ENCODE measurements at places on chromosomes 6 and 20. TPM values are rescaled to one million over a fixed set of nuclear protein-coding genes. Genes with fewer than 3 reads are reported as not detected.
A peak's percentile ranks its signal among the peaks of the same experiment; 100 is the strongest.

Gene NDUFAF5
- 24.1 TPM for total RNA-seq

DNA sequence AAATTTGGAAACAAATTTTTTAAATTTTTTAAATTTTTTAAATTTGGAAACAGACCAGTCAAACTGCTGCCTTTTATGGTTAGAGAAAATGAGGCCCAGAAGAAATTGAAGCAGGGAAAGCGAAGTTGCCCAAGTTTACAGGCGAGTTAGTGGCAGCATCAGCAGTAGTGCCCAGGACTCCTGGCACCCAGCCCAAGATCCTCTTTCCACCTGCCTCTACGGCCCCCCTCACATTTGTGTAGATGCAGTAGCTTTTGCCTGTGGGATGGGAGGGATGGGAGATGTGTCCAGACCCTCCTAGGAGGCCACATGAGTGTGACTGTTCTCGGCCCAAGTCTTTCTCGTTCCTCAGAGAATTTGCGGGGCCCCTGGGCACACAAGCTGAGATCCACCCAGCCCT, 49.8 kb downstream of the HNF4A start:
- H3K27ac ChIP-seq = no peak overlapping the region
- H3K4me1 ChIP-seq = no peaks in the 10 kb centered on the region
- H3K36me3 ChIP-seq = peaks cover 3% of the 10 kb centered on the region
- no peak for DNase-seq
- H3K4me3 ChIP-seq = no peak overlapping the region

DNA sequence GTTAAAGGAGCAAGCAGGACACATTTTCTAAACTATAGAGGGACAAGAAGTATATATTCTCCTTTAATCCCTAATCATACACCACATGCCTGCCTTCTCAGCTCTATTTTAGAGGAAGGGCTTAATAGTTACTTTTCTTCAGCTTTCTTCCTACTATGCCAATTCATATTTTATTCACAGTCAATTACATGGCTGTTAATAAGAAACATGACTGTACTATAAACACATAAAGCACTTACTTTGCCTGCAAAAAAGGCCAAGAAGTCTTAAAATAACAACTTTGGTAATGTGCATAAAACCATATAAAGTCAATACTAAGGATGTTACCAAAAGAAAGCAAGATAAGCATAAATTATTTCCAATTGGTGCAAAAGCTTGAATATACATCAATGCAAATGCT, 6.4 kb downstream of the KIAA0408 start:
- H3K4me3 ChIP-seq = no peak overlapping the region
- DNase-seq = no peak
- H3K27ac ChIP-seq = no peak overlapping the region
- H3K36me3 ChIP-seq = peaks cover 18% of the 10 kb centered on the region
- peaks cover 8% of the 10 kb centered on the region for H3K4me1 ChIP-seq
- no peaks in the 10 kb centered on the region for H3K27me3 ChIP-seq

Gene RAET1E
- total RNA-seq = not detected

Gene SLC52A3
- not detected for total RNA-seq

- peaks cover 13% of the 10 kb centered on the region for H3K36me3 ChIP-seq
- peaks cover 22% of the 10 kb centered on the region for H3K4me1 ChIP-seq
- H3K4me3 ChIP-seq = peak within 1 kb of the TSS; percentile 79
- H3K27ac ChIP-seq = peak within 1 kb of the TSS; percentile 49
Measured at GRCh38 chr6:2971420-2972218, at the start of gene SERPINB6. TSS of gene SERPINB6 (minus strand) at chr6:2971567. CDS start at chr6:2959332, 12,235 bp downstream.

Gene SLC2A10
- total RNA-seq = not detected

DNA sequence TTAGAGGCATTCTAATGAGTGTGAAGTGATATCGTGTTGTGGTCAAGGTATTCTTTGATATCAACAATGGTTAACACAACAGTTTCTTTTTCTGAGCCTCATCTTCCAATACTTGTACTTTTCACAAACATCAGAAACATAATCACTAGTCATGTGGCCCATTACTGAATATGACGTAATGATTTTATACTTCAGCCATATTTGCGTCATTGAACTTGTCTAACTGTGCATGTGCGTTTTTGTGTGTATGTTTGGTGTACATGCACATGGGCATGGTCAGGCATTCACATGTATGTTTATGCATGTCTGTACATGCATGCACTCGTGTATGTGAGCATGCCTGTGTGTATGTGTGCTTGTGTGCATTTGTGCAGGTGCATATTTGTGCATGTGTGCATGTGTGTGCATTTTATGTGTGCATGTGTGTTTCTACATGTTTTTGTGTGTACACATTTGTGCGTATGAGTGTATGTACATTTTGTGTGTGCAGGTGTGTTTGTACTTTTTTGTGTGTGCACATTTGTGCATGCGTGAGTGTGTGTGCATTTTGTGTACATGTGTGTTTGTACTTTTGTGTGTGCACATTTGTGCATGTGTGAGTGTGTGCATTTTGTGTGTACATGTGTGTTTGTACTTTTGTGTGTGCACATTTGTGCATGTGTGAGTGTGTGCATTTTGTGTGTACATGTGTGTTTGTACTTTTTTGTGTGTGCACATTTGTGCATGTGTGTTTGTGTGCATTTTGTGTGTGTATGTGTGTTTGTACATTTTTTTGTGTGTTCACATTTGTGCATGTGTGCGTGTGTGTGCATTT, 29.4 kb downstream of the PRR18 start:
- no peak overlapping the region for H3K4me3 ChIP-seq
- peaks cover 14% of the 10 kb centered on the region for H3K27me3 ChIP-seq
- H3K4me1 ChIP-seq = peaks cover 6% of the 10 kb centered on the region
- DNase-seq = no peak

- no peak overlapping the region for H3K27ac ChIP-seq
- no peak overlapping the region for H3K4me3 ChIP-seq
- no peak for DNase-seq
- H3K4me1 ChIP-seq = peaks cover 8% of the 10 kb centered on the region
- H3K36me3 ChIP-seq = no peaks in the 10 kb centered on the region
- H3K27me3 ChIP-seq = peaks cover 8% of the 10 kb centered on the region
Measured at GRCh38 chr20:47847884-47848485, 62.7 kb upstream of the SULF2 start.

Gene RFX6
- total RNA-seq = not detected

DNA sequence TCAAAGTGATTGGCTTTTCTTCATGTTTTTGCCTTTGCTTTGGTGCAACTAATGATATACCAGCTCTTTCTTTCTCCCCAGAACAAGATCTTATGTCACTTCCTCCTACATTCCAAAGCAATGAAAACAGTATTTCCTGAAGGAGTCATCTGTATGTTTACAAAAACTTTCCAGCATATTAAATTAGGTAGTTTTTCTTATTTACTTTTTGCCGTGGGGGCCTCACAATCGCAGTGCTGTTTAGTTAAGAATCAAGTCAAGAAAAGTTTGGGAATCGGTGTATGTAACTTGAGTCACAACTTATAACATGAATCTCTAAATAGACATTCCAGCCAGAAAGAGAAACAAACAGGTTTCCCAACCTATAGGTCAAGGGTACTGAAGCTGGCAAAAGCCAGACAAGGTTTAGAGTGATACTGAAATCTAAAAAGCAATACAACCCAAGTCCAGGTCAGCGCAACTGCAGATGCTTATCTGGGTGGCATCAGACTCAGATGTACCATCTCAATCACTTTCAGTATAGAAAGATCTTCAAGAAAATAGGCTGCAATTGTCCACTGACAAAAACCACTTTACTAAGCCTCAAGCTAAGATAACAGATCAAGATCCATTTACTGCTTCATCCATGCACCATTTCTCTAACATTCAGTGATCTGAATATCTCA, 63.6 kb downstream of the IPCEF1 start:
- H3K4me1 ChIP-seq = peaks cover 7% of the 10 kb centered on the region
- no peaks in the 10 kb centered on the region for H3K36me3 ChIP-seq
- no peak overlapping the region for H3K27ac ChIP-seq
- DNase-seq = no peak
- no peak overlapping the region for H3K4me3 ChIP-seq

DNA sequence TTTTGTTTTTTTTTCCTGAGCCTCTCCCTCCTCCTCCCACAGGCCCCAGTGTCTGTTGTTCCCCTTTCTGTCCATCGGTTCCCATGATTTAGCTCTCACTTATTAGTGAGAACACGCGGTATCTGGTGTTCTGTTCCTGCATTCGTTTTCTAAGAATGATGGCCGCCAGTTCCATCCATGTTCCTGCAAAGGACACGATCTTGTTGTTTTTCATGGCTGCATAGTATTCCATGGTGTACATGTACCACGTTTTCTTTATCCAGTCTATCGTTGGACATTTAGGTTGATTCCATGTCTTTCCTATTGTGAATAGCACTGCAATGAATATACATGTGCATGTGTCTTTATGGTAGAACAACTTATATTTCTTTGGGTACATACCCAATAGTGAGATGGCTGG, 105.6 kb upstream of the NUP153 start:
- H3K36me3 ChIP-seq = no peaks in the 10 kb centered on the region
- H3K27ac ChIP-seq = no peak overlapping the region
- H3K4me1 ChIP-seq = no peaks in the 10 kb centered on the region
- no peak overlapping the region for H3K4me3 ChIP-seq
- H3K27me3 ChIP-seq = peaks cover 25% of the 10 kb centered on the region

DNA sequence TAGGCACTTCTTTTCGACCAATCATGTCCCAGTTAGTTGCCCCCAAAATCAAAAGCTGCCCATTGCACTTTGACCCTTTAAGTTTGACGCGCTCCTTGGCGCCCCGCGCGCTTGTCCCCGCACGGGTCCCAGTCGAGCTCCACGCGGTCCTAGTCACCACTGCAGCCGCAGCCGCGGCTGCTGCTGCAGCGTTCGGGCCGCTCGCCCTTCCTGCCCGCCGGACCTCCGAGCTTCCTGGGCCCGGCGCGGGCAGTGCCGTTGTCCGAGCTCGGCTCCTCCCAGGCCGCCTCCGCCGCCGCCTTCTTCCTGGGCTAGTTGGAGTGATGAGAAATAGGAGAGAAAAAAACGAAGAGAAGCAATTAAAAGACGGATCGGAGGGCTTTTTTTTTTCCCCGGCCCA, 185.7 kb upstream of the COL21A1 start:
- no peak overlapping the region for H3K4me3 ChIP-seq
- H3K36me3 ChIP-seq = no peaks in the 10 kb centered on the region
- no peaks in the 10 kb centered on the region for H3K4me1 ChIP-seq
- H3K27me3 ChIP-seq = no peaks in the 10 kb centered on the region
- H3K27ac ChIP-seq = no peak overlapping the region
- no peak for DNase-seq

- no peak for DNase-seq
- no peak overlapping the region for H3K4me3 ChIP-seq
- H3K27me3 ChIP-seq = no peaks in the 10 kb centered on the region
- no peak overlapping the region for H3K27ac ChIP-seq
- no peaks in the 10 kb centered on the region for H3K4me1 ChIP-seq
Measured at GRCh38 chr6:147651249-147652063, 143.0 kb downstream of the SAMD5 start.

Gene TCP11
- total RNA-seq = not detected

DNA sequence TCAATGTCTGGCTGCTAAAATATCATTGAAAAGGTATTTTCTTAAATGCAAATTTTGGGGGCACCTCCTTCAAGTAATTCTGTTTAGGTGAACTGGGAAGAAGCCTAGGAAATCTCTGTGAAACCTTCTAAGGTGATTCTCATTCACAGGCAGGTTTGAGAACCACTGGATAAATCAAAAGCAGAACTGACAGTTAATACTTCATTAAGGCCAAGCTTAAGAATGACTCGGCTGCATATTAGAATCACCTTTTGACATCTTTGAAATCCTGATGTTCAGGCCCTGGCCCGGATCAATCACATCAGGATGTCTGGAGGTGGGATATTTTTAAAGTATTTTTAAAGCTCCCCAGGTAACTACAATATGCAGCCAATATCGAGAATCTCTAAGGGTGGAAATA, 50.6 kb downstream of the FKBP1C start:
- no peaks in the 10 kb centered on the region for H3K4me1 ChIP-seq
- H3K27ac ChIP-seq = no peak overlapping the region
- H3K27me3 ChIP-seq = no peaks in the 10 kb centered on the region
- H3K4me3 ChIP-seq = no peak overlapping the region
- no peak for DNase-seq

Gene UNC5CL
- total RNA-seq = 2.3 TPM

DNA sequence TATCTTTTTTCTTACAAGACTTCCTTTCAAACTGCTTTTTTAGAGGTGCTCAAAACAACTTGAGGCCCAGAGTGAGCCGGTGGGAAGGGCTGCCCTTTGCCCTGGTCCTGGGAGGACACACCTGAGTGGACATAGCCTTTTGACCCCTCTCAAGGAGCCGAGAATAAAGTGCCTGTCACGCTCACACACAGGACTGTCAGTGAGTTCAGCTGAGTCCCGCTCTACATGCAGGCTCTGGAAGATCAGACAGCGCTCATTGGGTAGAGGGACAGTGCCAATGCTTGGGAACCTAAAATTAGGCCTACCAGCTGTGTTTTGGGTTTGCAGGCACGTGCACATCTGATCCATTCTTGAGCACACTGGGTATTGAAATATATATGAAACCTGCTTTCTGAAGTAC, 387.8 kb downstream of the CD83 start:
- no peaks in the 10 kb centered on the region for H3K4me1 ChIP-seq
- H3K36me3 ChIP-seq = no peaks in the 10 kb centered on the region
- DNase-seq = no peak

Gene BPIFB2
- not detected for total RNA-seq

GRCh38 chr6:5231289-5231688, 29.5 kb downstream of the LYRM4 start:
- DNase-seq = no peak
- no peaks in the 10 kb centered on the region for H3K36me3 ChIP-seq
- no peak overlapping the region for H3K4me3 ChIP-seq
- peaks cover 10% of the 10 kb centered on the region for H3K4me1 ChIP-seq
- H3K27me3 ChIP-seq = no peaks in the 10 kb centered on the region

DNA sequence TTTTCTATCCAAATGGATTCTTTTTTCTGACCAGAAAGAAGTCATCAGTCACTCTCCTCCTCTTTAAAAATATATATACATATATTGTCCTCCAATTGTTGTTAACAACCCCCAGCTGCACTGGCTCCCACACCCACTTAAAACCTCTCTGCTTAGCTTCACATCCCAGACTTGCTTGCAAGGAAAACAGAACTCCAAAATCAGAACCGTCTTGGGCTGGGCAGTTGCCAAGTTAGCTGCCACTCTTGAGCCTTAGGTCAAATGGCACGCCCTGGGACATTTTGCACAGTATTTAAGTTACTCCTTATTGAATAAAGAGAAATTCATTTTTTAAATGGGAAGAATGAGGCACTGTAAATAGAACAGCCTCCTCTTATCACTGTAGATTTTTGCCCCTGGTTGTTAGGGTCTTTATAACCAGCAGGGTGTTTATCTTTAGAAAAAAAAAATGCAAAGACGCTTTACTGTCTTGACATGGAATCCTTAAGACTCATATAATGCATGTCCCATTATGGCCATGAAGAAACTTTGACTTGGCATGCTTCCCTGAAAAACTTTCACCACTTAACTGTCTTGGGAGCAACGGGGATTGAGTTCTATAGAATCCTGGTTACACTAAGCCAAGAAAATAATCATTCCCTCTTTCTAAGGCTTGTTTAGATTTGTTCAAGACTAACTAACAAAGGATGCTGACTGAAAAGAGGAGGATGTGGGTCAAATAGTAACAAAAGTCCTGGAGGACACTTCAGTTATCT, 204.5 kb downstream of the ISM1 start:
- H3K36me3 ChIP-seq = peaks cover 3% of the 10 kb centered on the region
- H3K4me3 ChIP-seq = no peak overlapping the region
- no peak overlapping the region for H3K27ac ChIP-seq
- peaks cover 7% of the 10 kb centered on the region for H3K4me1 ChIP-seq
- DNase-seq = no peak
